ENCODE measurements at places on chromosomes 13 and 19.

- DNase-seq, result no peak
Measured at GRCh38 chr13:31116224-31116623, 45.5 kb downstream of the HSPH1 start.

GRCh38 chr19:21323000-21323399 is 6.2 kb downstream of the ZNF708 start:
- DNase-seq, result no peak

- DNase-seq, result no peak
Measured at GRCh38 chr13:33351319-33351718, 65.8 kb upstream of the STARD13 start.

GRCh38 chr19:32876919-32877285 is 7.3 kb upstream of the SLC7A9 start:
- no peak for DNase-seq

DNA sequence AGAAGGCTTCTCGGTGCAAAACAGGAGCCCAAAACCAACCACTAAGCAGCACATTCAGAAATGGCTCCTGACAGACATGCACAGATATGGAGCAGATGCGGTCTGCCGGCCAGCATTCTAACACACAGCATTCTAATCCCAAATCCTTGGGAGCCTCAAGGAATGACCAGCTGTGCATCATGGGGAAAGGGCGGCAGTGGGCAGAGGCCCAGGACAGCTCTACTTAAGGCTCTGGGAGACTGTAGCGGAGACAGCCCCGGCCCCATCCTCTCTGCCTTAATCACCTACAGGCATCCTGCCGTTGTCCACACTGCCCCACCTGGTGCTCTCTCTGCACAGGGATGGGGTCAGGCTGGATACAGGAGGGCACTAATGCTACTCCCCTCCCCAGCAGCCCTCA is 1016.0 kb downstream of the UQCRFS1 start:
- DNase-seq, result no peak

DNA sequence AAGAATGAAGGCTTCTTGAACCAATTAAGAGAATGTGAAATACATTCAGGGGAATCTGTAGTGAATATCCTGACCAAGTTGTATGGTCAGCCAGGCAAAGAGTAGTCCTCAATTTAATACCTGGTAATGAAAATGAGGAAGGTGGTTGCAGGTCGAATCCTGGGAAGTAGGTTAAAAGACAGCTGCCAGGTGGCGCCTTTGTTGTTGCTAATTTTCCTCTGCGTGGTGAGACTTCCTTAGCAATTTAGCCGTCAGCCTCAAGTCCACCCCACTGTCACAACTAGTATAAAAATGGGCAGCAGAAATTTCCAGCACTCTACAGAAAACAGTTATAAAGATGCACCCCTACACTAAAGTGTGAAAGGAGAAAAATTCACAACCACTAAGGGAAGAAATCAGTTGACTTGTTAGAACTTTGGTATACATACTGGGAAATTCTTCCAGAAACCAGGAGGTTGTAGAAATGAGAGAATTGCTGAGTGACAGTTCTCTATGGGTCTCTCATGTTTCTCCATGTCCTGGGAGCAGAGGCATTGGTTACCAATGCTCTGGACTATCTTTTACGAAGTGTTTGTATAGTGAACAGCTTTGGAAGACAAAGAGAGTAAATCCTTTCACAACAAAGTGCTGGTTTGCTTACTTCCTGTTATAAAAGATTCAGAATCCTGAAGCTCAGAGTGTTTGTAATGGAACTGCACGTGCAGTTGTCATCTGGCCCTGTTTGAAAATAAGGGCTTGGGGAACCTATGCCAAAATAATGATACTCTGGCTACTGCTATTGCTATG is 235.9 kb downstream of the NHLRC3 start:
- no peak for DNase-seq

DNA sequence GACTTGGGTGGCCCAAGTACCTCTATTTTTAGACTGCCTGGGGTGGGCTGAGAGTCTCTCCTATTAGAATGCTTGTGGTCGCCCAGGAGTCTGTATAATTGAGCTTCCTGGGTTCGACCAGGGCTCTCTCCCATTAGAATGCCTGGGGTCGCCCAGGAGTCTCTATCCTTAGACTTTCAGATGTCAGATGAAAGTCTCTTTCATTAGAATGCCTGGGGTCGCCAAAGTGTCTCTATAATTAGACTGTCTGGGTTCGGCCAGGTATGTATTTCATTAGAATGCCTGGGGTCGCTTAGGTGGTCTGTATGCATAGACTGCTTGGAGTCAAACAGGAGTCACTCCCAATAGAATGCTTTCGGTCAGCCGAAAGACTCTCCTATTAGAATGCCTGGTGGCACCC is 1471.7 kb downstream of the UQCRFS1 start:
- no peak for DNase-seq

- no peak for DNase-seq
Measured at GRCh38 chr13:77733674-77734073, 36.2 kb downstream of the SLAIN1 start.

DNA sequence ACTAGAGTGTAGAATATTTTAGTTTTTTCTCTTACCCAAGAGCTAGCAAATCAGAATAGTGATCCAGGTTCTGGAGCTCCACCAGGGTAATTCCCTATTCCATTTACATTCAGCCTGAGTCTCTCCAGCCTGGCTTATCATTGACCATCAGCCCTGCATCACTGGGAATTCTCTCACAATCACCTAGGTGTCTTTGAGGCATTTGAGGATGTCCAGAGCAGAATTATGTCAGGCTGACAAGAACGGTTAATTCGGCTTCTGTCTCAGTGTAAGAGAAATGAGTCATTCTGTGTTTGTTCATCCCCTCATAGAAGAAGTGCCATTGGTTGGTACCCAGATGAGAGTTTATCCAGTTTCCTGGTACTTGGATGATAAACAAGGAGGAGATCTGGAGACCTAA is 180.5 kb downstream of the ZNF737 start:
- DNase-seq, result no peak

DNA sequence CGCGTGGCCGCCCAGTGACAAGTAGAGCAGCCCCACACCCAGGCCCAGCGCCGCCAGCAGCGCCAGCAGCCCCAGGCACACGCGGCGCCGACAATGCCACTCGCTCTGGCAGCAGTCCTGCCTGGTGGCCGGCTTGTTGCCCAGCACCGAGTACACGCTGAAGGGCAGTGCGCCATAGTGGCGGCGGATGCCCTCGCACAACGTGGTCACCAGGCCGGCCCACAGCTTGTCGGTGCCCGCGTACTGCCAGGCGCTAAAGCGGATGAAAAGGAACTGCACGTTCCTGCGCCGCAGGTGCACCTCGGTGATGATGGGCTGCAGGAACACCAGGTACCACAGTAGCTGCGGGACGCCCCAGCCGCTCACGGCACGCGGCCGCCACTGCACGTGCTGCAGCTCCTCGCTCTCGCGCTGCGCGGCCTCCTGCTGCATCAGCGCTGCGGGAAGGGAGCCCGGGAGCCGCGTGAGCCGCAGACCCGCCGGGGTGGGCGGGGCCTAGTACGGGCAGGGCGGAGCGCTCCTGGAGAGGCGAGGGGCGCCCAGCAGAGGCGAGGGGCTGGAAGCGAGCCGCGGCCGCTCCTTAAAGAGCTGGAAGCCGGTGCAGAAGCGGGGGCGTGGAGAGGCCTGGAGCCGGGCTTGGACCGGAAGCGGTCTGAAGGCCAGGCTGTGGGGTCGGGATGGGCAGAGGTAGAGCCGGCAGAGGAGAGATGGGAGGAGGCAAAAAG is 7.3 kb downstream of the NKPD1 start:
- no peak for DNase-seq

- DNase-seq, result no peak
Measured at GRCh38 chr19:33767898-33768413, 28.7 kb upstream of the KCTD15 start.

GRCh38 chr13:33934343-33934742 is 116.4 kb downstream of the RFC3 start:
- no peak for DNase-seq

- no peak for DNase-seq
Measured at GRCh38 chr13:111503376-111503775, 182.9 kb downstream of the TEX29 start.

DNA sequence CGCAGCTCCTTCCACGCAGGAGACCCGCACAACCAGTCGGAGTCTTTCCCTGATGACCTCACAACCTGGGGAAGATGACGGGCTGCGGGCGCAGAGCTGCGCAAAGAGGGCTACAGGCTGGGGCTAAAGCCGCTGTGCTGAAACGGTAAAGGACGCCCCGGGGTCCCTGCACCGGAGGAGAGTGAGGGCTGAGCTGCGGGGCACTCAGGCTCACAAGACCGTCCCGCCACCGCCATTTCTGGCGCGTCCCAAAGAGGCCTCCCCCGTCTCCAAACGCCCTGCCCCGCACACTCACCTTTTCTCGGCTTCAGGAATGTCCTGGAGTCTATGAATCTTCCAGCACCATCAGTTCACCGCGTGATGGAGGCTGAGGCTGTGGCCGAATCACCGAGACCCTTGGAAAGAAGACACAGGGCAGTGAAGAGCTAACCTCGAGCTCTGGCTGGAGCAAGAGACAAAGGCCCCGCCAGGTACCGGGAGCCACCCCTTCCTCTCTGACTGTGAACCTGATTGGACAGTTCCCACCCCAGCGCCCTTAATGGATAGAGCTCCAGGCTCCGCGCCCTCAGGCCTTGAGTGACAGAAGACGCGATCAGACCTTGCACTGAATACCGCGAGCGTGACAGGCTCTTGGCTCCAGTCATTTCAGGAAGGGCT is 41.8 kb upstream of the ZNF429 start:
- DNase-seq, result no peak

GRCh38 chr13:111241006-111241755 is 79.3 kb upstream of the TEX29 start:
- DNase-seq, result no peak

DNA sequence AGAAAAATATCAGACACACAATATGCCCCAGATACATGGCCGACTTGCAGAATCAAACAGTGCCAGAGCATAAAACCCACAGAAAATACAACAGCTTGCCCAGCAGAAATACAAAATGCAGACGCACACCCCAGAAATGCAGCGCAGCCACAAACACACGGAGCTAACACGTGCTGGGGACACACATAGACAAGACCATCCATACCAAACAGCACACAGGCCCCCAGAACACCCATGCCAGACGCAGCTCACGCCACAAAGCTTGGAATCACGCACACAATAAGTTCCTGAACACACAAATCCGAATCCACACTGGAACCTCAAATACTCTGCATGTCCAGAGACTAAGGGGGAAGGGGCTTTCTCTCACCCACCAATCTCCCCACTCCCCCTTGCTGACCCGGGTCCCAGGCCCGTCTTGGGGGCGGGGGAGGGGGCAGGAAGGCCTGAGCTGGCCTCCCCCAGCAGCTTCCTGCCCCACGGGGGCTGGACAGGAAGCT is 17.2 kb downstream of the CCDC97 start:
- DNase-seq, result no peak

GRCh38 chr19:43522929-43523328 is 4.1 kb downstream of the ETHE1 start:
- no peak for DNase-seq

DNA sequence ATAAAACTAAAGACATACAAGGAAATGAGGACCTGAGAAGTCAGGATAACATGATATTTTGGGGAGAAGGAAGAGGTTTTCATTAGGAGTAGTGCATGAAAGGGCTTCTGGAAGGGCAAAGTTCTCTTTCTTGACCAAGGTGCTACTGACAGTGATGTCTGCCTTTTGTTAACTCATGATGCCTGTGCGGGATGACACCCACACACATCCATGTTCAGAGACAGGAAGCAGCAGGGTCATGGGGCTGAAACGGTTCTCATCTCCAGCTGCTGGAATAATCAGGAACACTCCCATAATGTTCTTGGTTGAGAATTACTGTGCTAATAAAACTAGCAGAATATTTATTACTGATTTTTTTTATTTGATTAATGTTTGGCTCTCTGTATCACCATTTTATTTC is 29.1 kb downstream of the KCNC3 start:
- DNase-seq, result no peak

- no peak for DNase-seq
Measured at GRCh38 chr19:58274771-58275201, 4.0 kb upstream of the ZNF8 start.

DNA sequence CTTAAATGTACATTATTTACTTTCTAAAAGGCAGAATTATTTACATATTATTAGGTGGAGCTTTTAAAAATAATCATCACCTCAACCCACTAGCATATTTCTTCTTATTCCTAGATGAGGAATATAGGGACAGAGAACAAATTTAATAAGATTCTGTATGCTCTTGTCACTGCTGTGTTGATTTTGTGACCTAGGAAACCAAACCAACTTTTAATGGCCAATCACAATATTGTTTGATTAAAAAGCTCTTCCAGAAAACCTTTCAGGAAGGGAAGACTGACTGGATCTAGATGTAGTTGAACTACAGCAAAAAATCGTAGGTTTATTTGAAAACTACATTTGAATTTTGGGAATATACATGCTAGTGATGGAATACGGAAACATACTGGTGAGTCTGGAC is 91.8 kb upstream of the RAP2A start:
- no peak for DNase-seq

GRCh38 chr13:28650284-28650683 is 8.6 kb upstream of the POMP start:
- no peak for DNase-seq

GRCh38 chr13:94513026-94513425 is 33.5 kb upstream of the DCT start:
- no peak for DNase-seq

DNA sequence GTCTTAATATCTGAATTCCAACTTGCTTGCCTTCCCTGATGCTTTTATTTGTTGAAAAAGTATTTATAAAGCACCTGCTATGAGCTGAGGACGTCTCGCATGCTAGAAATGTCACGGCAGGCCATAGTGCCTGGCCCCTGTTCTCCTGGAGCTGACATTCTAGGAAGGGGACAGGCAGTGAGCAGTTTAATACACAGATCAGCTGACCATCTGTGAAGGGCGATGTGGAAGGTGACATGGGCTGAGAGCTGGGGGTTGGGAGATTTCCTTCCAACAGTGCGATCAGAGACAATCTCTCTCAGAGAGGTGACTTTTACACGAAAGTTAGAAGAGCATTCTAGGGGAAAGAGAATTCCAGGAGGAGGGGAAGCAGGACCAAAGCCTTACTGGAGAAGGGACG is 153.2 kb downstream of the ZNF536 start:
- no peak for DNase-seq

DNA sequence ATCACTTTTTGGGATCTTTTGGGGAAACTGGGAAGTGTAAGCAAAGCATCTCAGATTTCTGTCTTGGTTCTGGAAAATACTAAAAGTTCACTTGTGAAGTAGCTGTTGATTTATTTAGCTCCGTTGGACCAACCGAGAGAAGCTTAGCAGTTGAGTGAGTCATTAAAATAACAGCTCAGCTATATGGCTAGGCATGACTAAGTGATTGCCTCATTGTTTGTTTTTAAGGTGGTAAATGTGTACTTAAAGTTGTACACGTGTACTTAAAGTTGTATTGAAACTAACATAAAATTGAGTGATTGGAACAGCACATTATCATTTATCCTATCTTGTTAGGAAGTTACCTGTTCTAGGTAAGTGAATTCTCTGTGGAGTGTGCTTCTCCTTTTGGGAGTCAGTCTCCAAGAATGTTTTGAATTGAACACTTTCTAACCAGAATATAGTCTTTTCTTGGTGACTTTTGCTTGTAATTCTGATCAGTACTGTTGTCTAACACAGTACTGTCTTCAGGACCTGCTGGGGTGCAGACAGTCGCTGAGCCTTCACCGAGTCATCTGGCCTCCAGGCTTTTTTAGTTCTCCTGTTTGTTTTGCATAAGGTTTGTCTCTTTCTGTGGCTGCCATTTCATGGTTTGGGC is 2.9 kb upstream of the DCUN1D2 start:
- DNase-seq, result no peak

Data from stimulated activated CD8-positive, alpha-beta memory T cell treated with anti-CD3 and anti-CD28 coated beads, Interleukin-4, amount 100 ng/mL, for 4 hours (primary cell).